ENCODE measurements at places on chromosomes 5 and 9.

- no peak for DNase-seq
Measured at GRCh38 chr5:179805070-179805528, 1.6 kb downstream of the MGAT4B start.

GRCh38 chr5:40834391-40834848 lies 602 bp downstream of the RPL37 start:
- peak; percentile 40 for DNase-seq

DNA sequence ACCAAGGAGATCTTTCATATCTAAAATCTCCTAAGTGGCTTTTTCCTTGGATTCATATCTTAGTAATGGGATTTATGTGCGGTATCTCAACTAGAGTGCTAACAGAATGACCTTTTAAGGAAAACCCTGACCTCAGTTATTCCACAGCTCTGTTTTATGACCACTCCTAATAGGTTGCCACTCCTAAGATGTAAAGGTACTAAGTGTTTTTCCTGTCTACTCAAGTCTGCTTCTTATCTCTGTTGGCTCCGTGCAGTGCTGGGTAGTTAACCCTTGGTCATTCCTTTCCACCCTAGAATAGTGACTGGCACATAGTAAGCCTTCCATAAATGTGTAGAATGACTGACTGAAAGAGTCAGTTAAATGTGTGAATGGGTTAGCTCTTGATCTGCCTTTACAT lies 161.4 kb downstream of the DOCK2 start:
- no peak for DNase-seq

DNA sequence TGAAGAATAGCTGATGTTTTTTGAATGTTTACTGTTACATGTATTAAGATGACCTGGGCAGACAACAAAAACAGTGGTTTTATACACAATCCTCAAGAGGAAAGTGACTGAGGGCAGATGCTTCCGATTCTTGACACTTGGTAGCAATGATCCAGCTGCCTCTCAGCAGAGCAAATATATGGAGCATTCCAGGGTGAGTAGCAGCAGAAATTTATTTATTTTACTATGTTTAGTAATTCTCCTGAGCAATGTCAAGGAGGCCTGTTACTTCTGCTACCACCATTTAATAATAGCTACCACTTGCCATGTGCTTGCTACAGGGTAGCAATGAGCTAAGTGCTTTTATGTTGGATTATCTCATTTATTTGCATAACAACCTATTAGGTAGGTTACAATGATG lies 69.1 kb upstream of the NR3C1 start:
- DNase-seq: no peak

DNA sequence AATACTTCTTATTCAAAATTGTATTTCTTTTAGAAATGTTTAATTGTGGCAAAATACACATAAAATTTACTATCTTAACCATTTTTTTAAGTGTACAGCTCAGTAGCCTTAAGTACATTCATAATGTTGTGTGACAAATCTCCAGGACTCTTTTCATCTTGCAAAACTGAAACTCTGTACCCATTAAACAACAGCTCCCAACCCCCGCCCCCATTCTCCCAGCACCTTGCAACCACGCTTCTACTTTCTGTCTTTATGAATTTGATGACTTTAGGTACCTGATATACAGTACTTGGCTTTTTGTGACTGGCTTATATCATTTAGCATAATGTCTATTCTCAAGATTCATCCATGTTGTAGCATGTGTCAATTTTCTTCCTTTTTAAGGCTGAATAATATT lies 2.8 kb upstream of the IL5 start:
- DNase-seq: no peak

DNA sequence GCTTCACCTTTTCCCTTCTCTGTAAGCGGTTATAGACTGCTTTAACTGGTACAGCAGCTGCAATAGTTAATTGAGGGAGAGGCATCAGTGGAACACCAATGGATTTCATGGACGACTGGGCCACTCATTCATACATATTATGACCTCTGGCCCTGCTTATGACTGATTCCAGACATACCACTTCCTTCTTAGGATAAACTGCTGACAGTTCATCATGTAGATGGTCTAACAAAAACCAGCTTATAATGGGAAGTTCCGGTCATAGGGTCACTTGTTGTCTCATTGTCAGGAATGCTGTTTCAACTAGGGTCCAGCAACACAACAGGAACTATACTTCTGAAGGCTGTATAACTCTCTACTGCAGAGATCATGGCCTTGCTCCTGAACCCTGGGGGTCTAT lies 265.2 kb upstream of the RASA1 start:
- DNase-seq: no peak

GRCh38 chr5:138573949-138574670 lies 1.1 kb downstream of the HSPA9 start:
- no peak for DNase-seq

DNA sequence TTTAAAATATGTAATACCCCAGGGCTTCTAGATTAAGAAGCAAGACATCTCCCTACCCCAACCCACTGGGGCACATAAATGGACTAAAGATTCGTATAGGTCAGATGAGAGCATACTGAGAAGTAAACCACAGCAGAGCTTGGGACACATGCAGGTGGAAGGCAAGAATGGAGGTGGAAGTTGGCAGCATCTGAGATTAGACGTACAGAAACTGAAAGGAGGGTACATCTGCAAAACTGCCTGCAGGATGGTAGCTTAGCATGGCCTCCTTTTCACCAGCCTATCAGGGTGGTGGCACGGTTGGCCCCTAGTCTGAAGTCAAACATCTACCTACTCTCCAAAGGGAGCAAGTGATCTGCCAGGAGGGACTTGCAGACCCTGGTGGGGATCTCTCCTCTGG lies 181.8 kb downstream of the TSSK1B start:
- no peak for DNase-seq

GRCh38 chr5:33837301-33837700 lies 54.5 kb downstream of the ADAMTS12 start:
- DNase-seq: no peak

DNA sequence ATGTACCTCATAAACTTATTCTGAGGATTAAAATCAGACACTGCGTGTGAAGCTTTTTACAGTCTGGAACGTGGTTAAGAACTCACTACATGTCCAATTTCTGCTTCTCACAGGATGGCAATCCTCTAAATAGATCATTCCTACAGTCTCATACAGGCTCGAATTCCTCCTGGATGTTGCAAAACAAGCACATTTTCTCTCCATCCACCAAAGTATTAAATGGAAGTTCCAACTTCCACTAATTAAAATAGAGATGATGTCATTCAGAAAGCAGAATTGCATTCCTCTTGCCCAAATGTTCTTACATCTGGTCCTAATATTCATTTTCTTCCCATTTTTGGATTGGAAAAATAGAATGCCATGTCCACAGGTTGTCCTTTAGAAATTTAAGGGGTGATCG lies 145.5 kb upstream of the PCA3 start:
- DNase-seq: no peak

- DNase-seq: no peak
Measured at GRCh38 chr5:110968246-110969005, 103.1 kb upstream of the TSLP start.

DNA sequence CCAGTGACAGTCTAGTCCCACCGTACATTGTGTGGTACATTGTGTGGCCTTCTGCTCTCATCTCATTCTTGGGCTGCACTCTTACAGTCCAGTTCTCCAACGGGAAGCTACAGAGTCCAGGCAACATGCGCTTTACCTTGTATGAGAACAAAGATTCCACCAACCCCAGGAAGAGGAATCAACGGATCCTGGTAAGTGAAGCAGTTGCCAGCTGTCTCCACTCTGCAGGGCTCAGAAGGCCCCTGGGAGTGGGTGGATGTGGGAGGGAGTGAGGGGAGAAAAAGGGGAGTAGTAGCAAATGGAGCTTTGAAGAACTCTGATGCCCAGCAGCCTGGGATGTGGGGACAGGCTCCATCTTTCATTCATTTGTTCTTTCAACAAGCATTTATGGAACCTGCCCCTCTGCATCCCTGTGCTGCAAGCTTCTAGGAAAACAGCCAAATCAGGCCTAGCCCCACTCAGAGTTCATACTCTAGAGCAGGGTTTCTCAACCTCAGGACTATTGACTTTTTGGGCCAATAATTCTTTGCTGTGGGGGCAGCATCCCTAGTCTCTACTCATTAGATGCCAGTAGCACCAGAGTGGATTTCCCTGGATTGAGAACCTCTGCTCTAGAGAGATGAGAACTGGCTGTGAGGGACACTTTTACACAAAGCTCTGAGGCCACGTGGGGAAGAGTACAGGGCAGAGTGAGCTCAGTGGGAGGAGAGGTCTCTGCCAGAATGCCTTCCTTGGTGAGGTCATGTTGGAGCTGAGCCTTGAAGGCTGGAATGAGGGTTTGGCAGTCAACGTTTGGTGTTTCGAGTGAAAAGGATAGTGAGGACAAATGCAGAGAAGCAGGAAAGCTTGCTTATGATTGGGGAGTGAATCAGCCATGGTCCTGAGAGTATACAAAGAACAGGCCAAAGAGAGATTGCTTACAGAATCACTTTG lies 1.1 kb downstream of the POLR1E start:
- DNase-seq: no peak

GRCh38 chr5:177997846-177998245 lies 1.8 kb upstream of the PROP1 start:
- no peak for DNase-seq
